ENCODE measurements at places on chromosomes 7 and 10.

GRCh38 chr10:32372000-32372875 is 25.3 kb upstream of the EPC1 start:
- DNase-seq, result no peak

GRCh38 chr10:127162841-127163240 is 33.5 kb downstream of the INSYN2A start:
- no peak for DNase-seq

DNA sequence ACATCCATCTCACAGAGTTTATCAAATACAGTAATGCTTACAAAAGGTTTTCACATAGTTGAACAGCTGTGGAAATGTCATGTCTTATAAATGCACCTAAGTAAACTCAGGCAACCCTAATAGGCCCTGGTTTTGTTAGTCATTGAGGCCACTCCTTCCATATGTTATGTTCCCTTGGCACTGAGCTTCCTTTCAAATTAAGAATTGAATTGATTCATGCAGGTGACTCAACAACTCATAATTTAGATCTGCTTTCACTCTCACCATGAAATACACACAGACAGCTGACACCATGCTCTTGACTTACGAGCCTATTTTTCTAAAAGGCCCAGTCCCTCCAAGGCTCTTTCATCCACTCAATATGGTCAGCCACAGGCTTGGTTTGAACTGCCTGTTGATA is 476.9 kb downstream of the KCNMA1 start:
- DNase-seq, result no peak

GRCh38 chr10:34761453-34761852 is 53.6 kb downstream of the PARD3 start:
- no peak for DNase-seq

DNA sequence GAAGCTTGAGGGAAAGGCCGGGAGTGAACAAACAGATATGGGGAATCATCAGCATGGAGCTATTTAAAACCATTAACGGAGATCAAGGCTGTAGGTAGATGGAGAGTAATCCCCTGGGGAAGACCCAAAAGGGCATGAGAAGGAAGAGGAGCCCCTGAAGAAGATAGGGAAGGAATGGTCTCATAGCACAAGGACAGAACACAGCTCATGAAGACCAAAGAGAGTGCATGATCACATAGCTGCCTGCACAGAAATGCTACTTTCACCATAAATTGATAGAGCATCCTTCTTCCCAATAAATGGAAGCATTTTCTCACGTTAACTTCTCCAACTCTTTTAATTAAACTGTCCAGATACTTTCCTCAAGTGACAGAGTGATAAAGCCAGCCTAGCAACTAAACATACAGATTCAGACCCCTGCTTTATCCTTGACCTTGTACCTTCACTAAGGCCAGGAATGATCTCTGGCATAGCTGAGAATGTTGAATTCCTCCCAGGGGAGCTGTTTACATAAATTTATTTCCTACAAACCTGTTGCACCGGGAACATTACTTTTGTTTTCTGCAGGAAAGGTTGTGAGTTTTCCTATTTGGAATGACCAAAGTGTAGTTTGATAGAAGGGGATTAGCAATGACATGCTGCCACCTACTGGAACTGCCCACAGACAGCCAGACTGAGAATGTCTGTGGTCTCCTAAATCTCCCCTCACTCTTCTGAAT is 110.8 kb upstream of the LRGUK start:
- peak; percentile 18 for DNase-seq

- no peak for DNase-seq
These were observed 81.7 kb downstream of the DLG5 start for GRCh38 chr10:77844713-77845445.

GRCh38 chr10:119515511-119516045 is 26.9 kb downstream of the RGS10 start:
- DNase-seq, result no peak

DNA sequence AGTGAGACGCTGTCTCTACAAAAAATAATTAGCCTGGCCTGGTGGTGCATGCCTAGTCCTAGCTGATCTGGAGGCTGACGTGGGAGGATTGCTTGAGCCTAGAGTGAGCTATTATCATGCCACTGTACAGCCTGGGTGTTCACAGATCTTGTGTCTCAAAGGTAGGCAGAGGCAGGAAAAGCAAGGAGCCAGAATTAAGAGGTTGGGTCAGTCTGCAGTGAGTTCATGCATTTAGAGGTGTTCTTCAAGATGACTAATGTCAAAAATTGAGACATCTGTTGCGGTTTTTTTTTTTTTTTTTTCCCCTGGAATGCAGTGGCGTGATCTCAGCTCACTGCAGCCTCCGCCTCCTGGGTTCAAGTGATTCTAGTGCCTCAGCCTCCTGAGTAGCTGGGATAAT is 5.4 kb downstream of the PPIA start:
- no peak for DNase-seq

DNA sequence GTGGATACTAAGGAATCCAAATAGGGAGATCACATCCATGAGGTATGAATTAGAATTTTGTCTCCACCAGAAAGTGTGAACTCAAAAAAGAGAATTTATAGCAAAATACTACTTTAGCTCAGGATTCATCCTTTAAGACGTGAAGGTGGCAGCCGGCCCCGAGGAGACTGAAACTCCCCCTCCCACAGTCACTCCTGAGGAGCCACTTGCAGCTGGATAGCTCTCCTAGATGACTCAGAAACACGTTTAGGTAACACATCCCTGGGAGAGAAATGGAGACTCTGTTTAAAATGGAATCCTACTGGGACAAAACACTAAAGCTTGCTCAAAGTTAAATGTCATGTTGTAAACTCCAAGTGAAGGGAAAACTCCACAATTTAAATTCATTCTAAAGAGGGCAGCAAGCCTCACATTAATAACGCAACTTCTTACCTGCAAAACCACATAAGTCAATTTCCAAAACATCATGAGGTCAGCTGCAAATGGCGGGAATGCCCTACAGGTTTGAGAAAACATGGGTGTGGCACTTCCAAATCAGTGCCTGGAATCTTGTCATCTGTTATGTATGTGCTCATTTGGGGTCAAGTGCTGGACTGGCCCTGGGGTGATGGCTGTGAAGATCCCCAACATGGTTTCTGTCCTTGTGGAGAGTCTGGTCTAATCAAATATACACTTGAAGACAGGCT is 46.2 kb downstream of the ICA1 start:
- DNase-seq, result no peak

DNA sequence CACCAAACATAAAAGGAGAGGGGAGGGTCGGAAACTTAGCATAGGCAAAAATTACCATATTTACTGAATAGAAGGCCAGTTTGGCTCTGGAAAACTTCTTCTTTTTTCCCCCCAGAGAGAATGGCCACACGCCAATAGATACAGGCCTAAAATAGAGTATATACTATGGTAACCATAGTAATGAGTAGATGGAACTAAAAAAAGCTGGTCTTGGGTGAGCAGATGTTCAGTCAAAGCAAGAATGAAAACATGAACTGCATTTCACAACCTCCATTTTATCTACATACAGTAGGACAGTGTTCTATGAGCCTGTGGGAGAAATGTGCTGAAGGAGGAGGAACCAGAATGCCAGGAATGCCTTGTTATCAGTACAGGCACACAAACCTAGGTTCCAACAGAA is 141.7 kb upstream of the SEMA3A start:
- no peak for DNase-seq

DNA sequence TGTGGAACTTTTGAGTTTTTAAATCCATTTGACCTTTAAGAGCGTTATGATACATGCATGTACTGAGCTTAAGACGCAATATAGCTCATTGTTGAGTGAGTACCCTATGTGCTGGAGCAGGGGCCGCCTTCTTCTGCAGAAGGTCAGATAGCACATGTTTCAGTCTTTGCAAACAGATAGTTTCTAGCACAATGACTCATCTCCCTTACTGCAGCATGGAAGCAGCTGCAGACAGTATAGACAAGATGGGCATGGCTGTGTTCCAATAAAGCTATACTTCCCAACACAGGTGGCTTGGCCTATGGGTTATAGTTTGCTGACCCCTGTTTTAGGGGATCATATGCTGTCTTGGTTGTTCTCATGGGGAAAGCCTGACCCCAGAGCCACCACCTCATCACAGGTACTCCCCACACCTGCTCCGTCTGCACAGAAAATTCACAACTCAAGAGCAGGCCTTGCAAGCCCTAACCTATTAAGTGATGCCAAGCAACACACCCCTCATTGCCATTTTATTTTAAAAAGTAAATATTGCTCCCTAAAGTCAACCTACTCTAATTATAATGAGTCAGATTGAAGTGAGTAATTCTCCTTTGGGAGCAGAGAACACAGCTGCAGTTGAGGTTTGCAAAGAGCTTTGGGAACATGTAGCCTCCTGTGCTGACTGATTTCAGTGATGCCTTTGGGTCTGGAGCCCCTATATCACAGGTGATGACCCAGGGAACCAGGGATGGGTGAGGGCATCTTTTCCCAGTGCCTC is 330.1 kb downstream of the PAXIP1 start:
- peak; percentile 61 for DNase-seq

GRCh38 chr10:89062861-89063260 is 72.3 kb downstream of the FAS start:
- DNase-seq, result no peak

DNA sequence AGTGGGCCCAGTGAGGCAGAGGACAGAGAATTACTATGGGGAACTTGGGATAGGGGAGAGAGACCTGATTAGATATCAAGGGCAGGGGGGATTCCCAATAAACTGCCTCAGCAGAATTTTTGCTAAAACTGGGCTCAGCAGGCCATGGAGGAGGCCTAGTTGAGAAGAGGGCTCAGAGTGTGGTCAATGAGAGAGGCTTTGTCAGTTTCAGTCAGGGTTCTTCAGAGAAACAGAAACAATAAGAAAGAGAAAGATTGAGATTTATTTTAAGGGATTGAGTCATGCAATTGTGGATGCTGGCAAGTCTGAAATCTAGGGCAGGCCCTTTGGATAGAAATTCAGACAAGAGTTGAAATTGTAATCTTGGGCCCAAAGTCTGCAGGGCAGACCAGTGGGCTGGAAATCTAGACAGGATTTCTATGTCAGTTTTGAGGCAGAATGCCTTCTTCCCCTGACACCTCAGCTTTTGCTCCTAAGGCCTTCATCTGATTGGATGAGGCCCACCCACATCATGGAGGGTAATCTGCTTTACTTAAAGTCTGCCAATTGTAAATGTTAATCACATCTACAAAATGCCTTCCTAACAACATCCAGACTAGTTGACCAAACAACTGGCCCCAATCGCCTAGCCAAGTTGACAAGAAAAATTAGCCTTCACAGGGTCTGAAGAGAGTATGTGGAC is 33.5 kb upstream of the CCSER2 start:
- DNase-seq, result no peak

- peak; percentile 64 for DNase-seq
These were observed 110.4 kb downstream of the TCF7L2 start for GRCh38 chr10:113060201-113061053.

GRCh38 chr7:33410266-33410665 is 280.9 kb downstream of the BBS9 start:
- no peak for DNase-seq

GRCh38 chr10:22086730-22087401 is 83.3 kb upstream of the DNAJC1 start:
- DNase-seq, result peak; percentile 22

DNA sequence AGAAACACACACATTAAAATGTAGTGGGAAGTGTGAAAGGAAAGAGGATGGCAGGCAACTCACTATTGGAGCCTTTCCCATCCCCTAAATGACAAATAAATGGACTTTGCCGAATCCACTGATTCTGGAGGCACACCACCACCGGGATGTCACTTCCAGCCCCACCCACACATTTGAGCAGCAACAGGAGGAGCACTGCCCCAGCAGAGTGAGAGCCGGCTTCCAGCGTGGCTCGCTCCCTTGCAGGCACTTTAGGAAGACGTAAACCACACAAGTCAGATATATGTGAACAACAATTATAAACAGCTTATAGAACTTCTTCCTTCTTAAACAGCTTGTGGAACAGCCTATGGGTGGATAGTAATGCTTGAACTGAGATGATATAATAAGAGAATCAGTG is 191.0 kb downstream of the DGKI start:
- no peak for DNase-seq

DNA sequence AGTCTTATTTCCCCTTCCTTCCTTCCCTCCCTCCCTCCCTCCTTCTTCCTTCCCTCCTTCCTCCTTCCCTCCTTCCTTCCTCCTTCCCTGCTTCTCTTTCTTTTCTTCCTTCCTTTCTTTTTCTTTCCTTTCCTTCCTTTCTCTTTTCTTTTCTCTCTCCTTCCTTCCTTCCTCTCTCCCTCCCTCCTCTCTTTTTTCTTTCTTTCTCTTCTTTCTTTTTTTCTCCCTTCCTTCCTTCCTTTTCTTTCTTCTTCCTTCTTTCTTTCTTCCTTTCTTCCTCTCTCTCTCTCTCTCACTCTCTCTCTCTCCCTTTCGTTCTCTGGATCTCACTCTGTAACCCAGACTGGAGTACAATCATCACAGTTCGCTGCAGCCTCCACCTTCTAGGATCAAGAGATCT is 6.2 kb downstream of the TMEM130 start:
- no peak for DNase-seq

DNA sequence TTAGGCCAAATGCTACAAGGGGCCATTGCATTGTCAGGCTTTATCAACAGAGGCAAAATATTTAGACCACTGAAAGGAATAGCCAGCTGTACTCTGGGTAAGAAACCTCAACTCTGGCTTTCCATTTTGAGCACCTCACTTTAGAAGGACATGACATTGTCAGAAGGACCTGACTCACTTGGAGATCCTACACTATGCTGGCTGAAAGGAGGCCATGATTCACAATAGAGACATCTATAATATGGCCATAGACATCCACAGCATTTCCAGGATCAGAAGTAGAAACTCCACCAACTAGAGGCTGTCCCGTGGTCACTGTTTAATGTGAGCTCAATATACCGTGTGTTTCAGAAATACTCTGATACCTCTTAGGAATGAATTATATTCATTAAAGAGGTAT is 140.9 kb downstream of the BTAF1 start:
- no peak for DNase-seq

- DNase-seq, result no peak
These were observed 198.3 kb downstream of the BAMBI start for GRCh38 chr10:28875549-28876081.

GRCh38 chr10:83332690-83333089 is 806.6 kb upstream of the GHITM start:
- DNase-seq, result no peak

- no peak for DNase-seq
These were observed 116.6 kb downstream of the NRP1 start for GRCh38 chr10:33217854-33218253.

- DNase-seq, result no peak
These were observed 47.5 kb upstream of the ANTXRL start for GRCh38 chr10:46239247-46239646.

- DNase-seq, result no peak
These were observed 815 bp downstream of the CCSER2 start for GRCh38 chr10:84329196-84329611.

GRCh38 chr7:154613811-154614210 is 389.1 kb downstream of the PAXIP1 start:
- DNase-seq, result no peak
